ENCODE measurements at places on chromosomes 13 and 19.

DNA sequence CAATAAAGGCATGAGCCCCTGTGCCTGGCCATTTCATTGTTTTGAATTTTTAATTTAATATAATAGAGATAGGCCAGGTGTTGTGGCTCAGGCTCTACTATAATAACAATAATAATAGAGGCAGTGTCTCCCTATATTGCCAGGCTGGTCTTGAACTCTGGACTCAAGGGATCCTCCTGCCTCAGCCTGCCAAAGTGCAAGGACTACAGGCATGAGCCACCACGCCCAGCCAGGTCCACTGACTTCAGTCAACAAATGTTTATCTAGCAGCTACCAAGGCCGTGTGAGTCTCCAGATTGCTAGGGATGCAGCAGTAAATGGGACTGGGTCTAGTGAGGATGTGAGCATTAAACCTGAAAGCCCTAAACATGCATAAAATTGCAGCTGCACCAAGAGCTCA, 13.8 kb upstream of the ILF3 start:
- DNase-seq, result no peak

DNA sequence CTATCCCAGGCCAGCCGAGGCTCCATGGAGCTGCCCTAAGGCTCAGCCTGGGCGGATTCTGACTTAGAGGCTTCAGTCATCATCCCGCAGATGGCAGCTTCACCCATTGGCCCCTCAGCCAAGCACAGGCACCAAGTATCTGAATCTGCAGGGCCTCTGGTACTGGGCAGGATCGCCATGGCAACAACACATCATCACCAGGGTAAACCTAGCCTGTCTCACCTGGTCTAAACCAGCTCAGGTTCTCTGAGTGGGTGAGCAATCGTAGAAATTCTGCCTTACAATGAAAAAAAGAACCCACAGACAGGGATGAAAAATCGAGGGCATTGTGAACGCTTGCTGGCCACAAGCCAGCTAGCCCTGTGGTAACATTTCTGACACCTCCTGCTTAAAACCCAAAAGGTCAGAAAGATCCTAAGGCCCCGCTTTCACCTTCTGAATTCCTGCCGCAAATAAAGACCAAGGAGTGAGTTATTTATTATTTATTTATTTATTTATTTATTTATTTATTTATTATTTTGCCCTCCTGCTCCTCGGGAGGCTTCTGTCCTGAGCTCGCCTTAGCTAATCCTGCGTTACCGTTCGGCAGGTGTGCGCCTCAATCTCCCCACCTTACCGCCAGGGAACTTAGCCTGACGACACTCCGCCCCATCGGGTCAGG, 12.0 kb upstream of the CEACAM21 start:
- no peak for DNase-seq

DNA sequence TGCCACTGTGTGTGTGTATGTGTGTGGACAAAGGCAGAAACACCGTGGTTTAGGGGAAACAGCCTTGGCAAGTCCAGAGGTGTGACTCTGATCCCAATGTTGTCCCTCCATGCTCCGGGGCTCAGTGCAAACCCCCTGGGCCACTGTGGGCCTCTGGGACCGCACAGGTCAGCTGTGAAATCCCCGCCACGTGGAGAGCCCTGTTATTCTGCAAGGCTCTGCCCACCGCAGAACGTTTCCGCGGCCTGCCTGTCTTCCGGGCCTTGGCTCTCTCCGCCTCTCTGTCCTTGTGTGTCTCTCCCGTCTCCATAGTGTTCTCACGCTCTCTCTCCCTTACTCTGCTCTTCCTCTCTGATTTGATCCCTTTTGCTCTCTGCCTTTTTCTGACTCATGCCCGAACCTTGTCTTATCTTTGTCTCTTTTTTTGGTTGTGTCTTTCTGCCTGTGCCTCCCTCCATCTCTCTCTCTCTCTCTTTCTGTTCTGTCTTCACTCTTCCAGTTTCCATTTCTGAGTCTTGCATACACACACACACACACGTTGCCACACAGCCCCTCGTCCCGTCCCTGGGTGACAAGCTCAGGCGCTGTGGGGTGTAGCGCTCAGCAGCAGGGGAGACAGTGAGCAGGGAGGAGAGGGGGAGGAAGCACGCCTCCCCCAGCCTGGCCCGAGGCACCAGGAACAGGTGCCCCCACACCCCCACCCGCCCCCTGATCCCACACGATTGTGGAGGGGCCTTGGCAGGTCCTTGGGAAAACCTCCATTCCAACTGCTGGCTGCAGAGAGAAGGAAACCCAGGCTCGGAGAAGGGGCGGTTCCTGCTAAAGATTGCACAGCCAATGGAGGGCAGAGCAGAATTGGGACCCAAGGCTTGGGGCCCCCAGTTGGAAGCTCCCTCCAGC, 3.0 kb downstream of the TTYH1 start:
- no peak for DNase-seq

DNA sequence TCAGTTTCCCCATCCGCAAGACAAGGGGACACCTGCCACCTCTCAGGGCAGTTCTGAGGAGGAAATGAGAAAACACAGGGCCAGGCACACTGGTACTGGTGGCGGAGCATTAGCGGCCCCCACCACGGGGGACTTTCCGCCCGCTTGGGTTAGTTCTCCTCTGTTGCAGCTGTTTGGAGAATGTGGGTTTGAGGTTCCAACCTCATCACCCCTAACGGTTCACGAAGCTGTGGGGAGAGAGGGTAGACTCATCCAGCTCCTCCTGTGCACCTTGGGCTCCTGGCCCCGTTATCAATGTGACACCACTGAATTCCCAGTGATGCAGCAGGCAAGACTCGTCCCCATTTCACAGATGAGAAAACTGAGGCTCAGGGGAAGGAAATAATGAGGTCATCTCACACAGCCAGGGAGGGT, 10.3 kb downstream of the PTPRS start:
- DNase-seq, result no peak

DNA sequence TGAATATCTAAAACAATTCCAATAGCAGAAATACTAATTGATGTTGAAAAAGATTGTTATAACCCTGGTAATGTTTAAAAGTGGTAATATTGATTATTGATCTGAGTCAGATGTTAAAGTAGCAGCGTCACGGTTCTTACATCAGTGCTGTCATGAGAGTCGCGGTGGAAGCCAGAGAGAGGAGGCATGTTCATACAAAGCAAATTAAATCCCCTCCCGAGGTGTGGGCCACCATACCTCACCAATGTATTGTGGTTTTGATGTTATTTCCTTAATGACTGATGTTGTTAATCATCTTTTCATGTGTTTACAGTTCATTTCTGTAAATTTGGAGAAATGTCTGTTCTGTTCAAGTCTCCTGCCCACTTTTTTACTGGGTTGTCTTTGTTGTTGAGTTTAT, 11.2 kb downstream of the ZNF317 start:
- DNase-seq, result no peak

Data from LoVo (cell line).